Transverse colon (tissue), 4 donors: ENCODE measurements at places on chromosomes 4 and X.

- no peak for DNase-seq
- H3K4me1 ChIP-seq, result no peaks in the 10 kb centered on the region
- H3K36me3 ChIP-seq, result no peaks in the 10 kb centered on the region
- H3K27ac ChIP-seq, result no peak overlapping the region
- no peak overlapping the region for H3K4me3 ChIP-seq
- H3K27me3 ChIP-seq, result no peaks in the 10 kb centered on the region
Measured at GRCh38 chr4:6424425-6424824, 48.0 kb downstream of the PPP2R2C start.

DNA sequence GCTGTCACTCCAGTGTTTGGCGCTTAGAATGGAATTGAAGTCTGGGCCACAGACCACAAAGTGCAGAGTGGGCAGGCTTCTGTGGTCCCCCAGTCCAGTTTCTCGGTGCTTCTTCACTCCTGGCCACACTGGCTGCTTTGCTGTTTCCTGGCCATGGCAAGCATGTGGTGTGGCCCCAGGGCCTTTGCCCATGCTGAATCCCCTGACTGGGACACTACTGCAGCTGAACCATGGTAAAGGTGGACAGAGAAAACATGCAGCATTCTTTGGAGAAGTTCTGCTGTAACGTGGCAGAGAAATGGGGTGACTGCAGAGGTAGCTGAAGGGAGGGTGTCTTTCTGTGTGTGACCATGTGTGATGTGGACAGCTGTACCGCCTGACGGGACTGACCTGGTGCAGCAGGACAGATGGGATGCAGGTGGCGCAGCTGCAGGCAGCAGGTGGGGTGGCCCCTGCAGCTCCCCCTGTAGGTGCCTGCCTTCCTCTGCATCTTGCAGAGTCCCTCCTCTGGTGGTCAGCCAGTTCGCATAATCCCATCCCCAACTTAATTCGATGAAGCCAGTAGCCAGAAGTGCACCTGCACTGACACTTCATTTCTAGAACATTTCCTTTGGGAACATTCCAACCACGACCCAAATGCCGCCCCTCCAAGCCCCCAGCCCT lies 13.2 kb upstream of the S100P start:
- no peaks in the 10 kb centered on the region for H3K27me3 ChIP-seq
- H3K4me1 ChIP-seq, result peaks cover 15% of the 10 kb centered on the region
- H3K36me3 ChIP-seq, result no peaks in the 10 kb centered on the region
- H3K4me3 ChIP-seq, result no peak overlapping the region
- H3K27ac ChIP-seq, result no peak overlapping the region
- DNase-seq, result no peak

- H3K27me3 ChIP-seq, result no peaks in the 10 kb centered on the region
- H3K4me3 ChIP-seq, result no peak overlapping the region
- H3K27ac ChIP-seq, result no peak overlapping the region
- H3K36me3 ChIP-seq, result no peaks in the 10 kb centered on the region
- DNase-seq, result no peak
Measured at GRCh38 chr4:76279462-76279861, 27.1 kb upstream of the STBD1 start.

- no peaks in the 10 kb centered on the region for H3K36me3 ChIP-seq
- no peak overlapping the region for H3K4me3 ChIP-seq
- H3K4me1 ChIP-seq, result peaks cover 18% of the 10 kb centered on the region
- no peak for DNase-seq
- no peaks in the 10 kb centered on the region for H3K27me3 ChIP-seq
Measured at GRCh38 chr4:94527556-94528233, 76.0 kb downstream of the PDLIM5 start.

- no peaks in the 10 kb centered on the region for H3K36me3 ChIP-seq
- H3K27me3 ChIP-seq, result no peaks in the 10 kb centered on the region
- no peak for DNase-seq
- H3K4me3 ChIP-seq, result no peak overlapping the region
- no peak overlapping the region for H3K27ac ChIP-seq
Measured at GRCh38 chr4:109275066-109275745, 27.3 kb downstream of the COL25A1 start.

GRCh38 chrX:97074400-97074799 lies 190.7 kb downstream of the RPA4 start:
- no peaks in the 10 kb centered on the region for H3K27me3 ChIP-seq
- H3K4me1 ChIP-seq, result no peaks in the 10 kb centered on the region
- H3K27ac ChIP-seq, result no peak overlapping the region
- no peaks in the 10 kb centered on the region for H3K36me3 ChIP-seq
- DNase-seq, result no peak
- no peak overlapping the region for H3K4me3 ChIP-seq

- H3K4me1 ChIP-seq, result no peaks in the 10 kb centered on the region
- no peak overlapping the region for H3K27ac ChIP-seq
- no peak overlapping the region for H3K4me3 ChIP-seq
- no peak for DNase-seq
Measured at GRCh38 chr4:6031846-6032245, 13.6 kb upstream of the C4orf50 start.

- H3K4me3 ChIP-seq, result no peak overlapping the region
- no peak for DNase-seq
- no peaks in the 10 kb centered on the region for H3K36me3 ChIP-seq
- no peak overlapping the region for H3K27ac ChIP-seq
Measured at GRCh38 chr4:10965196-10965595, 280.6 kb upstream of the CLNK start.

DNA sequence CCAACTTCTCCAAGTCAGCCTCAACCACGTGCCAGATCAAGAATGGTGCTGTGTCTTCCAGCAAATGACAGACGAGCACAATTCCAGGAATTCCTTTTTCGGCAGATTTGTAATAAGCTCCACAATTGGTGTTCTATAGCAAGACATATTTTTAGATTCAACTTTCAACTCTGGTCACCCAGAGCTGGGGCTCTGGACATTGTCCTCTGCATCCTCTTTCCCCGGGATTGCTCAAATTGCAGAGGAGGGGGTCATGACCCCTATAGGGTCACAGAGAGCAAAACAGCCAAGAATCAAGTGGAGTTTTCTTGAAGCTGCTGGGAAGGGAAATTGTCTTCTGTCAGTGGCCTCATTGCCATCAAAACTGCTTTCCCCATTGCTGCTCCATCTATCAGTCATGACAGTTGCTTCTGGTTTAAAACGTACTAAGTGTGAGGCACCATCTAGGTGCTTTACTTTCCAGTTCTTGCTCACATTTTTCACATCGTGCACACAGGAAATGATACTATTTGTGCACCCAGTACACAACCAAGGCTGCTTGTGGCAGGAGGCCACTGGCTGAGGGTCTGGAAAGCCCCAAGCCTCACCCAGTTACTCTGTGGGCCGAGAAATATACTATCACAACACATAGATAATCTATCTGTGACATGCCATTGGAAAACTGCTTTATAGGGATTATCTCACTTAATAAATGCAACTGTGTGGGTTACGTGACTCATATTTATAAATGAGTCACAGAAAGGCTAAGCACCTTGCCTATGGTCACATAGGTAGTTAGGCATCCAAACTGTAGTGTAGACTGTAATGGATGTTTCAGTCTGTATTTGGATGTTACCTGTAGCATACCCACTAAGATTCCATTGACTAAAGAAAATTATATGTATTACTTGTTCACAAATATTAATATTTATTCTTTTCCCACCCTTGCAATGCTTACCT lies 91.7 kb upstream of the PHOX2B start:
- peaks cover 5% of the 10 kb centered on the region for H3K27me3 ChIP-seq
- no peak for DNase-seq
- no peaks in the 10 kb centered on the region for H3K36me3 ChIP-seq
- H3K4me1 ChIP-seq, result no peaks in the 10 kb centered on the region
- H3K27ac ChIP-seq, result no peak overlapping the region

- H3K4me1 ChIP-seq, result peaks cover 42% of the 10 kb centered on the region
- H3K36me3 ChIP-seq, result no peaks in the 10 kb centered on the region
- DNase-seq, result no peak
- no peaks in the 10 kb centered on the region for H3K27me3 ChIP-seq
Measured at GRCh38 chr4:26867914-26868684, 7.5 kb downstream of the STIM2 start.

DNA sequence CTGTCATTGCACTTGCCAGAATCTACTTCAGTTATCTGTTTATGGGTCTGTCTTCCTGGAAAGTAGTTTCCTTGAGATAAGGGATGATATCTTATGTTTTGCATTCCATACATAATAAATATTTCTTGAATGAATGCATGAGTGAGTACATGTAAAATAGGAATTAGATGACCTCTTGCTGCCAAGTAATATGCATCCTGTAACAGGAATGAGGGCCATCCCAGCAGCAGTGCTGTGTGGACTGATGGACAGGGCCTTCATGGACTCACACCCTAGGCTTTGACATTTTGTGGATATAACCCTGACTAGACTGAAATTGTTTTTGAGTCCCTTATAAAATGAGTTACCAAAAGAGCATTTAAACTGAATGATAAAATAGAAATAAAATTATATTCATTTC lies 77.2 kb upstream of the NEIL3 start:
- no peaks in the 10 kb centered on the region for H3K36me3 ChIP-seq
- no peak overlapping the region for H3K27ac ChIP-seq
- H3K4me3 ChIP-seq, result no peak overlapping the region
- H3K4me1 ChIP-seq, result no peaks in the 10 kb centered on the region
- no peak for DNase-seq

DNA sequence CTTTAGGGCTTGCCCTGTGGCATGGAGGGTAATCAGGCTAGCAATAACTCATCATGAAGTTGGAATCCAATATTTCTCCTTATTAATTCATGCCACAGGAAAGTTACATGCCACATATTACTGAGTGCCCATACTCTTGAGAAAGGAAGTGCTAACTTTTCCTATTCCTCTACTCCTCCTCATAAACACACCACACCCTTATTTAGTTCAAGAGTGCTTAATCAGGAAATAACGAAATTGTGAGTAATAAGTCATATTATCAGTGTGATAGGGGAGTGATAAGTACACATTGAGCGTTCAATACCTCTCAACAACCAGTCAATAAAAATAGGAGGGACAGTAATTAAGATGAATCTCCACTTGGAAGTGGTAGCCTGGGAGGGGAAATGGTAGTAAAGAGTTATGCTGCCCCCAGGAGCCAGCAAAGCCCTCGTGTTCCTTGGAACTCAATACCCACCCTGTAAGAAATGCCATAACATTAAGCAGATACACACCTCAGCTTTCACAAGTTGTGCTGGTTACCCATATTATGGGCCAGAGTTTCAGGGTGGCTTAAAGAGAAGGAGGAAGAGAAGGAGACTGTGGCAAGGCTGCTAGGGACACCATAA lies 410.0 kb upstream of the NR3C2 start:
- no peak for DNase-seq
- H3K4me3 ChIP-seq, result no peak overlapping the region
- peaks cover 21% of the 10 kb centered on the region for H3K4me1 ChIP-seq
- H3K36me3 ChIP-seq, result no peaks in the 10 kb centered on the region
- no peaks in the 10 kb centered on the region for H3K27me3 ChIP-seq

DNA sequence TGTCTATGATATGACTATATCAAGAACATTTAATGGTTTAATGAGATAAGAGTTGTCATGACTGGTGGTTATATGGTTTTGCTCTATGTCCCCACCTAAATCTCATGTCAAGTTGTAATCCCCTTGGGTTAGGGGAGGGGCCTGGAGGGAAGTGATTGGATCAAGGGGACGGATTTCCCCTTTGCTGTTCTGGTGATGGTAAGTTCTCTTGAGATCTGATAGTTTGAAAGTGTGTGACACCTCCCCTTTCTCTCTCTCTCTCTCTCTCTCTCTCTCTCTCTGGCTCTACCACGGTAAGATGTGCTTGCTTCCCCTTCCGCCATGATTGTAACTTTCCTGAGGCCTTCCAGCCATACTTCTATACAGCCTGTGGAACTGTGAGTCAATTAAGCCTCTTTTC lies 803.4 kb downstream of the TRIML1 start:
- no peak overlapping the region for H3K4me3 ChIP-seq
- no peaks in the 10 kb centered on the region for H3K4me1 ChIP-seq
- H3K27ac ChIP-seq, result no peak overlapping the region
- DNase-seq, result no peak

DNA sequence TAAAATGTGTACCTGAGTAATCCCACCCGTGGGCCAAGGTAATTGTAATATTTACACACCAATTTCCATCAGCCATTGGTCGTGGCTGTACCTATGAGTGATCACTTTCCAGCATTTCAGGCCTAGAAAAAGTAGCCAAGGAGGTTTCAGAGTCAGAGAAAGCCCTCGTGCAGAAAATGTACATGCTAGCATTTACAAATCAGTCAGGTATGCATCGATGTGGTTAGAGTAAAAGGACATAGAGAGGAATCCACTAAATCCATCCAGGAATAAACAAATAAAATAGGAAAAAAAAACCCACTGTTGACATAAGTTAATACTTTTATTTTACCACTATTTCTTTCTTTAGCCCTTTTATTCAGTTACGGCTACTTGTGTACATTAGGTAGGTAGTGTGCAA lies 256.8 kb downstream of the TRIML1 start:
- DNase-seq, result no peak
- H3K4me3 ChIP-seq, result no peak overlapping the region
- no peaks in the 10 kb centered on the region for H3K4me1 ChIP-seq
- no peaks in the 10 kb centered on the region for H3K36me3 ChIP-seq

DNA sequence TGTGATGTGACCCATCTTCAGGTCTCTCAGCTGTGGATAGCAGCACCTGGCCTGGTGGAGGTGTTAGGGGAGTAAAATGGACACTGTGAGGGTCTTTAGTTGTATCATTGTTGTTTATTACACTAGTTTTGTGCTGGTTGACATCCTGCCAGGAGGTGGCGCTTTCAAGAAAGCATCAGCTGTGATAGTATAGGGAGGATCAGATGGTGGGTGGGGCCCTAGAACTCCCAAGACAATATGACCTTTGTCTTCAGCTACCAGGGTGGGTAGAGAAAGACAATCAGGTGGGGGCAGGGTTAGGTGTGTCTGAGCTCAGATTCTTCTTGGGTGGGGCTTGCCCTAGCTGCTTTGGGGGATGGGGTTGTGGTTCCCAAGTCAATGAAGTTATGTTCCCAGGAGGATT lies 162.8 kb downstream of the PPP1R2C start:
- no peaks in the 10 kb centered on the region for H3K4me1 ChIP-seq
- H3K36me3 ChIP-seq, result no peaks in the 10 kb centered on the region
- peak; percentile 68 for DNase-seq
- no peak overlapping the region for H3K27ac ChIP-seq
- no peaks in the 10 kb centered on the region for H3K27me3 ChIP-seq

- no peak for DNase-seq
- H3K4me3 ChIP-seq, result no peak overlapping the region
- H3K36me3 ChIP-seq, result no peaks in the 10 kb centered on the region
- no peak overlapping the region for H3K27ac ChIP-seq
Measured at GRCh38 chr4:57182132-57182874, 72.1 kb upstream of the IGFBP7 start.

GRCh38 chr4:80015407-80016189 lies 57.4 kb downstream of the ANTXR2 start:
- no peaks in the 10 kb centered on the region for H3K36me3 ChIP-seq
- H3K27me3 ChIP-seq, result no peaks in the 10 kb centered on the region
- H3K4me1 ChIP-seq, result peaks cover 40% of the 10 kb centered on the region

DNA sequence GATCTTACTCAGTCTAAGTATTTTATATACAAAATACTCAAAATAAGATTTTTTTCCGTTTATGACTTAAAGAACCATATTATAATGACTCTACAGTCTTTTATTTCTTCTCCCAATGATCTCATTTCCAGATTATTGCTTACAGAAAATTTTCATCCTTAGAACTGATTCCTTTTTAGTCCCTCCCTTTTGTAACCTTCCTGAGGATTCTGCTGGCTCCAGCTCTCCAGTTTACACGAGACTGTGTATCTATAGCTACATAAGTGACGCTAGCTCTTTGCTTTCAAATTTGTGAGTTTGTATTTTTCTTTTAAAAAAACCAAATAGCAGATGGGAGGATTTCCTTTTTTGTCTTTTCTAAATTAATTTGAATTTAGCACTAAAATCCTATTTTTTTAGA lies 24.0 kb downstream of the FHDC1 start:
- no peaks in the 10 kb centered on the region for H3K27me3 ChIP-seq
- H3K27ac ChIP-seq, result no peak overlapping the region
- H3K36me3 ChIP-seq, result no peaks in the 10 kb centered on the region
